DMS79 (cell line): ENCODE measurements at places on chromosomes 12 and 14.

DNA sequence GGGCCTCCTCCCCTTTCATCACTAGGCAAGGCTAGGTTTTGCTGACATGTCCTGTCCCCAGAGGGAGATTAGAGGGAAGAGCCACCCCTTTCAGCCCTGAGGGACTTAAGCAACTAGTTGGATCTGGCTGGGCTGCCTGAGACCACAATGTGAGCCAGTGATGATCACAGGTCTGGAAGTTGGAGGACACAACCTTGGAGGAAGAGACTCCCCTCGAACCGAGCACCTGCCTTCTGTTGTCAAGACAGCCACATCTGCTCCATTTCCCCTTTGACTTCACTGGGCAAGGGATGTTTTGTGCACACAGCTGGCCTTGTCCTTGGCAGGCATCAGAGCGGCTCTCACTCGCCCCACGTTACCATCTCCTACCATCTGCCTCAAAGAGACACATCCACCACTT, 31.4 kb downstream of the MVK start:
- no peak for DNase-seq

- peak; percentile 76 for DNase-seq
Observed at GRCh38 chr12:124143726-124144125, 151.2 kb upstream of the RFLNA start.

DNA sequence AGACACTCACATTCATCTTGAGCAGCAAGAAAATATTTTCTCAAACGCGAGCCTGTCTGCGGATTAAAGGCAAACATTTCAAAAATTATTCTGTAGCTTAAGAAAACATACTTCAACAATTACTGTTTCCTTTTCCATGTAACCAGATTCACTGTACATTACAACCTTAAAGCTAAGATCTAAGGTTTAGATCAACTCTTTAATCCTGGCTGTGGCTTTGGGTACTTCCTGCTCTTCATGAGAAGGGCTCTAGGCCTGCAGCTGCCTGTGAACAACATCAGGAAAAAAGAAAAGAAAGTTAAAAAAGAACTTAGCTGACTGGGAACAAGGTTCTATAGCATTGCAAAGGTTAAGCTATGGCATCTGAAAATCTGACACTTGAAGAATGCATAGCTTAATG, 21.4 kb upstream of the PIWIL1 start:
- no peak for DNase-seq

- no peak for DNase-seq
Observed at GRCh38 chr12:65822732-65823512, 1.4 kb upstream of the HMGA2 start.

- DNase-seq = no peak
Observed at GRCh38 chr14:92513966-92514843, 624 bp downstream of the RIN3 start.

- DNase-seq = no peak
Observed at GRCh38 chr12:19915392-19916195, 452.7 kb upstream of the PDE3A start.

DNA sequence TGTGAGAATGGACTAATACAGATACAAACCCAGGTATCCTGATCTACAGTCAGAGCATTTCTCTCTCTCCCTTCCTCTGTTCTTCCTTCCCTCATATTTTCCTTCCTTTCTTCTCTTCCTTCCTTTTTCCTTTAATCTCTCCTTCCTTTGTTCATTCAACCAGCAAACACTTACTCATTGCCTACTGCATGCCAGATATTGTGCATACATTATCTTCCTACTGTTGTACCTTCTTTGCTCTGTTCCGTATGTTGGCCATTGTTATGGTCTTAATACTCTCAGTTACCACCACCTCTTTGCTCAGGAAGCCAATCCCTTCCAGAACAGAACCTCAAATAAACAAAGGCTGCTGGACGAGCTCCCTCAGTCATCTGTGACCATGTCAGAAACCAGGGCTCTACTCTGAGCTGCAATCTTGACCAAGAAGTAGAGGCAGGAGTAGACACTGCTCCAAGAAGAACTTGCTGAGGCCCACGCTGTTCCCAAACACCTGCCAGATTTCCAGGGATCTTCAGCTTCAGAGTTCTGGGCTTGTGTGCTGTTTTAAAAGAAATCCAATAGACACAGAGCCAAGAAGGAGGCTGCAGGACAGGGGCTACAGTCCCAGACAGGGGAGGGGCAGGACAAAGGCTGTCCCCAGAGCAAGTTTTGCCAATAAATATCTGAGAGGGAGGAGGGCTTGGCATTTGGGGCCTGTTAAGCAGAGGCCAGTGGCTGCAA, 526.7 kb upstream of the TBX3 start:
- no peak for DNase-seq

- no peak for DNase-seq
Observed at GRCh38 chr12:24705216-24705615, 243.7 kb downstream of the BCAT1 start.

GRCh38 chr14:104102282-104102914, 16.9 kb downstream of the ASPG start:
- no peak for DNase-seq

GRCh38 chr14:60970146-60970545, 10.7 kb downstream of the TRMT5 start:
- no peak for DNase-seq

- DNase-seq = no peak
Observed at GRCh38 chr14:64639340-64639821, 64.8 kb upstream of the PLEKHG3 start.

DNA sequence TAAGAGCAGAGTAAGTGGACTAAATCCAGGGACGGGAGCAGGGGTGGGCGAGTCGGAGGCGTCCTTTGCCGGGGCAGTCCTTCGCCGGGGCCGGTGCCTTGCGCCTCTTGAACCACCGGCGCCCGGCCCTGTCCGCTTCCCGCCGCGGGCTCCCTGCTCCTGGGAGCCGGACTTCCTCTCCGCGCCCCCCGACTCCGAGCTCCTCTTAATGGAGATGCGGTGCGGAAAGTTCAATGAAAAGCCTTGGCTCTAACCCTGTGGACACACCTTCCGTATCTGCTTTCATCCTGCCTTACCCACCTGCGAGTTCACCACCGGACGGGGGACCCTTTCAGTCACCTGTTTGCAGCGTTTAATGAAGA, 412 bp downstream of the FGFR1OP2 start:
- no peak for DNase-seq

GRCh38 chr14:30296931-30297405, 262.0 kb upstream of the G2E3 start:
- peak; percentile 14 for DNase-seq

DNA sequence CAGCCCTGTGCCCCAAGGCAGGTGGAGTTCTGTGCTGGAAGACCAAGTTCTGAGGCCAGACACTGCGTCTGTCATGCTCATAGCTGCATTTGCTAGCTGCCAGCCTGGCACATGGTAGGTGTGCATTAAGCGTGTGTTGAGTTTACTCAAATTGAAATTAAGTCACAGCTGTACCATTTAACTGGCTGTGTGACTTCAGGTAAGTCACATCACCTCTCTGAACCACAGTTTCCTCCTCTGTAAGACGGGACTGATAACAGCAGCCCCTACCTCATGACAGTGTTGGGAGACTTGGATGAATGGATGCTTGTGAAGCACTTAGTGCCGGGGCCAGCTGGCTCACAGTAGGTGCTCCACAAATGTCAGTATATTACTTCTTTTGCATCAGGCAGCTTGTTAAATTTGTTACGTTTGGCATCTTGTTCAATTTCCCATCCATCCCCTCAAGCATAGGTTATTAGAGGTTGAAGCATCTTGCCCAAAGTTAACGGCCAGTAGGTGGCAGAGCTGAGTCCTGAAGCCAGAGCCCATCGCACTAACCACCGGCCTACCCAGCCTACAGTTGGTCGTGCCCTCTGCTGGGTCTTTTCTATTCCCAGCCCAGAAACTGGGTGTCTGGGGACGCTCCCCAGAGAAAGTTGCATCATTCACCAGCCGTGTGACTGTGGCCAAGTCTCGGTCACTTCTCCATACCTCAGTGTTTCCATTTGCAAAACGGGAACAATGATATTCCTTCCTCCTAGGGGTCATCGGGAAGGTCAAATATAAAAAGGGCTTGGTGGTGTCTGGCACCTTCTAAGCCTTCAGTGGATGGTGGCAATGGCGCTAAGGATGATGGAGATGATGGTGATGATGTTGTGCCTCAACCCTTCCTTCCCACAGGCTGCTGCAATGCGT, 4.5 kb downstream of the DAO start:
- DNase-seq = no peak

DNA sequence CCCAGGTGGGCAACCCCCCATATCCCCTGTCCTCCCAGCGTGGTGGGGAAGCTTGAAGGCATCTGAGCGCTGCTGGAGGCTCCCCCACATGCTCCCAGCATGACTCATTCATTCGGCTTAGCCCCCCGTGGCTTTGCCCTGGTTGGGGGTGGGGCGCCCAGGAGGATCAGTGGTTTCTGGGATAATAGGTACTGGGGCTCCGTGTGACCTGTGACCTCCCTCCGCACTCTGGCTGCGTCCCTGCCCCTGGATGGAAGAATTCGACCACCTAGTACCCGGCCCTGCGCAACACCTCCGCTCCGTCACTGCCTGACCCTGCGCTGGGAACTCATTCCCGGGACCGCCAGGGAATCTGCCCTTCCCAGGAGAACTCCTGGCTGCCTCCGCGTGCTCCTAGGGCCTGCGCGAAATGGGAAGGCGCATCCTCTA, 120.1 kb downstream of the AACS start:
- no peak for DNase-seq

GRCh38 chr14:59871166-59871495, 555 bp upstream of the RTN1 start:
- DNase-seq = no peak

- DNase-seq = no peak
Observed at GRCh38 chr14:64649383-64649998, 54.7 kb upstream of the PLEKHG3 start.

- no peak for DNase-seq
Observed at GRCh38 chr12:48078901-48079300, 27.0 kb downstream of the SENP1 start.

- DNase-seq = peak; percentile 57
Observed at GRCh38 chr12:6688543-6688998, 604 bp downstream of the ZNF384 start.
